ENCODE measurements at places on chromosomes 6 and 20.

DNA sequence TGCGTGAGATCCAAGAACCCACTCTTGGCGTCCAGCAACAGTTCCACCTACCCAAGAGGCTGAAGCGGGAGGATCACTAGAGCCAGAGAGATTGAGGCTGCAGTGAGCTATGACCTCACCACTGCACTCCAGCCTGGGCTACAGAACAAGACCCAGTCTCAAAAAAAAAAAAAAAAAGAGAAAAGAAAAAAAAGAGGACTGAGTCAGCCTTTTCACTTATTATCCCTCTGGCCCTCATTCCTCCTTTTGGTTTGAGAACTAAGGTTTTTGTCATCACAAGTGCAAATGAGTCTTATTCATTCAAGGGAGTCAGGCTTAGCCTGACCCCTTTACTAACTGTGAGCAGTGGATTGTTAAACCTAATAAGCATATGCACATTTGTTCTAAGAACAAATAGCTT lies 37.9 kb upstream of the JARID2 start:
- no peak for DNase-seq

DNA sequence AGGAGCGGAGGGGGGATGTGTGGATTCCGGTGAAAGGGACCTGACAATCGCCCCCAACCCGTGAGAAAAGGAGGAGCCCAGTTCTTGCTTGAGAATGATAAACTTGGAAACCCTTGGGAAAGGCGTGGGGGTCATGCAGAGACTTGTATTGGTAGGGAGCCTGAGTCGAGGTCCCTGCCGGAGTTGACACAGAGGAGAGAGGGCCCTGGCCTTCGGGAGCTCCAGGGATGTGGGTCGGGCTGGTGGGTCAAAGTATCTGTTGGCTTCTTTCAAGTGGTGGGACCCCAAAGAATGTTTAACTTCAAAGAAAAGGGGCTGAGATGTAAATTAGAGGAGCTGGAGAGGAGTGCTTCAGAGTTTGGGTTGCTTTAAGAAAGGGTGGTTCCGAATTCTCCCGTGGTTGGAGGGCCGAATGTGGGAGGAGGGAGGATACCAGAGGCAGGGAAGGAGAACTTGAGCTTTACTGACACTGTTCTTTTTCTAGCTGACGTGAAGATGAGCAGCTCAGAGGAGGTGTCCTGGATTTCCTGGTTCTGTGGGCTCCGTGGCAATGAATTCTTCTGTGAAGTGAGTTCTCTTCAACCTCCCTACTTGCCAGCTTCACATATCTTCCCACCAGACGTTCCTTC lies 571 bp downstream of the CSNK2B start:
- DNase-seq = no peak

DNA sequence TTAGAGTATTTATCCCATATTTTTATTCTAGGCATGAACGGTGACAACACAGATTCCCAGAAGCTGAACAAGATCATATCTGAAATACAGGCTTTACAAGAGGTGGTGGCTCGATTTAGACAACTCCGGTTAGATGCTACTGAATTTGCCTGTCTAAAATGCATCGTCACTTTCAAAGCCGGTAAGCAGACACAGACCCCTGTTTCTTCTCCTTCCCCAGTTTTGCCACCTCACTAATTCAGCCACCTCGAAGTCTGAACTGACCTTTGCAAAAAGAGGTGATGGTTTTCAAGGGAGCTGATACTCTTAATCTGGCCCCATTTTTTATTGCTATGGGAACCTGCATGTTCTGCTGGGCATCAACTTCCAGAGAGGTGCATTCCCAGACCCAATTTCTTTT lies 15.0 kb downstream of the NR2E1 start:
- DNase-seq = no peak

DNA sequence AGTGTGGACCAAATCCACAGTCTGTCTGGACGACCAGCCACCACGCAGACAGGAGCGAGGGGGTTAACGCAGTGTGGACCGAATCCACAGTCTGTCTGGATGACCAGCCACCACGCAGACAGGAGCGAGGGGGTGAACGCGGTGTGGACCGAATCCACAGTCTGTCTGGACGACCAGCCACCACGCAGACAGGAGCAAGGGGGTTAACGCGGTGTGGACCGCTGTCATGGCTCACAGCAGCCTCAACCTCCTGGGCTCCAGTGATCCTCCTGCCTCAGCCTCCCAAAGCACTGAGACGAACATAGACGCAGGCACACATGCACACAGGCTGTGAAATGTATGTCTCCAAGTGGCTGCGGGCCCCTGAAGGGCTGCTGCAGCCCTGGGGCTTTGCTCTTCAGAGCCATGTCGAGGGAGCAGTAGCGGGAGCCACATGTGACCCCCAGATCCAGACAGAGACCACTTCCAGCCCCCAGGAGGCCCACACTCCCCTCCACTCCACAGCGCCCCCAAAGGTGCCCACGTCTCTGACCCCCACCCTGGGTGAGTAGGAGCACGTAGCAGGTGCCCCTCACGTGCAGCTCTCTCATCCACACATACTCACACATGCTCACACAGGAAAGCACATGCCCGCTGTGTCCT lies 98.1 kb downstream of the YTHDF1 start:
- DNase-seq = no peak

DNA sequence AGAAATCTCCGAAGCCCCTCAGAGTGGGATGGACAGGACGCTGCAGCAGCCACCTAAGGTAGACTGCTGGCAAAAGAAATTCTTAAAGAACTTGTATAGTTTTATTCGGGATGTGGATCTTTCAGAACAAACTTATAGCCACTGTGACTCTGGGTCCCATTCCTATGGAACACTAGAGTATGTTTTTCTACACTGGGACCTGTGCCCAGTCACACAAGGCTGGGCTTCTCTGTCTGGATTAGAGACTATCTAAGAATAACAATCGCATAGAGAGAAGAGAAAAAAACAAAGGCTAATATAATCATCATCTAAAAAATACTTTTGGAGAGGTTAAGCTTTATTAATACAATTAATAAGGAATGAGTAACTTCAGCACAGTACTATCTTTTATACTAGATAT lies 28.9 kb downstream of the RMND1 start:
- no peak for DNase-seq

DNA sequence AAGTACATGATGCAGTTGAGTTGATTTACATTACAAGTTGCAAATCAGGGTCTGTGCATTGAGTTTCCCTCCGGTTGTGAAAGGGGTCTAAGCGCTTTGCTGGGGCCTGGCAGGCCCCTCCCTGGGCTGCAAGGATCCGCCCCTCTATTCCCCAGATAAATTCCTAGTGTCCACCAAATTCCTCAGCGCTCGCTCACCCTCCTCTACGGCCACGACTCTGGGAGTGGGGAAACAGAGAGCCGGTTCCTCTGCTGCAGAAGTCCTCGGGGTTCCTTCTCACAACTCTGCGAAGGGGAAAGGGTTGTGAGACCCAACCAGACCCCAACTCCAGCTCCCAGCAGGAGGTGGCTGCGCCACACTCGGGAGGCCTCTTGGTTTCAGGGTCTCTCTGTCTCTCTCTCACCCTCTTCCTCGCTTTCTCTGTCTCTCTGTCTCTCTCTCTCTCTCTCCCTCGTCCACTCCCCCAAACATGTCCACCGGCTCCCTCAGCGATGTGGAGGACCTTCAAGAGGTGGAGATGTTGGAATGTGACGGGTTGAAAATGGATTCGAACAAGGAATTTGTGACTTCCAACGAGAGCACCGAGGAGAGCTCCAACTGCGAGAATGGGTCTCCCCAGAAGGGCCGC lies at the start of gene TCF21:
Gene TCF21 (plus strand): TSS at position 185 of the 628 bp plus-strand sequence. CDS start 285 bp downstream, at position 470.
- no peak for DNase-seq

DNA sequence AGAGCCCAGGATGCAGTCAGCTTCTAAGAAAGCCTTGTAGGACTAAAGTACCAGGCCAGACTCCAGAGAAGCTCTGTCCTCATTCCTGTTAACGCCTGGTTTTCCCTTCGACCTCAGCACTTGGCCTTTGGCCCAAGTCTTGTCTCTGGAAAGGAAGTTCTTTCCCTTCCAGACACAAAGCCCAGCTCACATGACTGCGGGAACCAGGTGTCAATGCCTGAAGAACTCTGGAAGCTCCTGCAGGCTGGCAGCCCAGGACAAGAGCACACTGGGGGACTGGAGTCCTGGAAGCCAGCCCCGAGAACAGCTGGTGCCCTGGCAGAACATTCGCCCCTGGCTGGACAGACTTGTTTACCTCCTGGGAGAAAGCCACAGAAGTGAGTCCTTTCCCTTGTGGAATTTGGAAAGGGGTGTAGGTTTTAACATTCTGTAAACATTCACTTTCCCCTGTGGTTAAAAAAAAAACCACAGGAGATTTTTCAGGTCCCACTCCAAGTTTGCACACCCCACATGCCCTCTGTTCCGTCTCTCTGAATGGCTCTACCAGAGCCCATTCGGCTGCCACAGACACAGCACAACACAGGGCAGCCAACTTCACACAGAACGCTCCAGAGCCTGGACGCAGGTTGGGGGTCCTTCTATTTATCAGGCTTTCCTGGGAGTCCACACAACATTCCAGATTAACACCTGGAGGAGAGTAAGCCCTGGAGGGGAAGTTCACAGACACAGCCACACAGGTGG lies 18.1 kb downstream of the ACSS1 start:
- peak; percentile 66 for DNase-seq

GRCh38 chr6:24415753-24416152 lies 13.0 kb downstream of the MRS2 start:
- DNase-seq = no peak

GRCh38 chr6:151269321-151269995 lies 29.7 kb downstream of the AKAP12 start:
- DNase-seq = no peak

- no peak for DNase-seq
Observed at GRCh38 chr6:10268611-10269310, 146.1 kb downstream of the TFAP2A start.

- no peak for DNase-seq
Observed at GRCh38 chr6:105402090-105402938, 568 bp downstream of the PREP start.

DNA sequence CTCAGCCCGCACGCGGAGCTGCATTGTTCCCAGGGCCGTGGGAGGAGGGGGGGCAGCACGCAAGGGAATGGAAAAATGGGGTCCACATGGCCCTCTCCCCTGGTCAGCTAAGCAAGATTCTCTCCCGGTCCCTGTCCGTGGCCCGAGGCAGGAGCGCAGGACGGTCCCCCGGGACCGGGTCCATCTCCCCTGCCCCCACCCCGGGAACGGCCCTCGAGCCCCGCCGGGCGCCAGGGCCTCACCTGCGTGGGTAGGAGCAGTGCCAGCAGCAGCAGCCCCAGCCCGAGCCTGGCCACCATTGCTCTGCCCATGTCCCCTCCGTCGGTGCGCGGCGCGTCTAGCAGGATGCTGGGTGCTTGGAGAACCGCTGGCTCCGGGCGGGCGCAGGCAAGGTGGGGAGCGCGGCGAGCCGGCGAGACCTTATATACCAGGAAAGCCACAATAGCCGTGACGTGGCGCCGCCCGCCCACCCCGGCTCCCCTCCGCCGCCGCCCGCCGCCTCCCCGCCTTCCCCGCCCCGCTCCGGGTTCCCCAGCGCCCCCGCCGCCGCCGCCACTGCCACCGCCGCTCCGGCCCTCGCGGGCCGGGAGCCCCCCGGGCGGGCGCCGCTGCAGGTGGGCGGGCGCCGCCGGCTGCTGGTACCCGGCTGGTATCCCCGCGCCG lies at the start of gene CD24:
Gene CD24 (minus strand): TSS at position 394 of the 663 bp plus-strand sequence. CDS start 83 bp downstream, at position 311.
- no peak for DNase-seq

DNA sequence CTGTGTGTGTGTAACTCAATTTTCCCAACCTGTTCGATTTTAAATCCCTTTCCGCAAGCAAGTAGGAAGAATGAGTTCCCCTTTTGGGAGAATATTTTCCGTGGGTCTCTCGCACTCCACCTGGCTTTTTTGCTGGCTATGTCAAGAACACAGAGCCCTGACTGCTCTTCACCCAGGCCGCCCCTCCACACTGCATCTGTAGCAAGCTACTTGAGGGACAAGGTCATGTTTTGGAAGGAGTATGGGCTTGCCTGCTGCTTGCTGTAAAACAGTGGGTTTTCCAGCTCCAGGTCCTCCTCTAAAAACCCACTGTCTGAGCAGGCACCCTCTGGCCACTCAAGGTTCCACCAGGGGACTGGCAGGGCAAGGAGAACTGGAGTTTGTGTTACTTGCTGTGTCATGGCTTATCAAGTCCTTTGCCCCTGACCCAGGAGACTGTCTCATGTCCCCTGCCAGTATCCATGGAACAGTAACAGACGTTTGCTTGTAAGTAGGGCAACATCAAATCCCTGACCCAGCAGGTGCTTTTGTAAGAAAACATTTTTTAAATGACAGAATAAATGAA lies 35.5 kb upstream of the SYNJ2 start:
- DNase-seq = no peak

DNA sequence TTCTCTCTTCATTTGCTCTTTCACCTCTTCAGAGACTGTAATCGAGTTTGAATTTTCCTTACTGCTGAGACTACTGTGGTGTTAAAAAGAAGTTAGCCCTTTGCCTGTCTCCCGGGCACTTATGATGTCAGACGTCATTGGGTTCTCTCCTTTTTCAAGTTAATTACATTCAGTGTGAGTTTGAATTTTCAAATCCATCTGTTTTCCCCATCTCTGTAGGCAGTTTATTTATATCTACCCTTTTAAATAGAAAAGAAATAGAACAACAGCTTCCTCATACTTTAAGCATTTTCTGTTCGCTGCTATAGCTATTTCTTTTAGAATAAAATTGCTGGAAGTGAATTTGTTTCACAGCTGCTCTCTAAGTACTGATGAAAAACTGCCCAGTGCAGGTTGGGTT lies 81.4 kb downstream of the MCHR2 start:
- DNase-seq = no peak

GRCh38 chr6:16306334-16306733 lies 67.9 kb downstream of the GMPR start:
- DNase-seq = no peak
